ENCODE measurements at places on chromosomes 2 and 18.
A peak's percentile ranks its signal among the peaks of the same experiment; 100 is the strongest.

- DNase-seq: no peak
Measured at GRCh38 chr18:69399253-69399652, 1.4 kb upstream of the DOK6 start.

DNA sequence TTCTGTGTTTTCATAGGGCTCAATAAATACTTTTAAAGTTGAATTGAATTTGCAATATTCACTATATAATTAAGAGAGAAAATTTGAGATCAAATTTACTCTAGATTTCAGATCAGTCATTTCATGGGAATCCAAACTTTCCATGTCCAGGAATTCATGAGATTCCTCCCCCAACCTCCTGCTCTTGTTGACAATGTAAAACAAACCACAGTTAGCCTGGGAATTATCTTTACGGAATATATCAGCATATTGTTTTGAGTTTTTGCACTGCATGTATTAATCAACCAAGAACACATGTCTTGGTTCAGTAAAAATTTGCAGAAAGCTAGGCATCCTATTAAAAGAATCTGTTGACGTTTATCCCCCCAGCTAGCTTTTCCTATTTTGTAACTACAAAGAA lies 42.3 kb downstream of the CYP1B1 start:
- no peak for DNase-seq

DNA sequence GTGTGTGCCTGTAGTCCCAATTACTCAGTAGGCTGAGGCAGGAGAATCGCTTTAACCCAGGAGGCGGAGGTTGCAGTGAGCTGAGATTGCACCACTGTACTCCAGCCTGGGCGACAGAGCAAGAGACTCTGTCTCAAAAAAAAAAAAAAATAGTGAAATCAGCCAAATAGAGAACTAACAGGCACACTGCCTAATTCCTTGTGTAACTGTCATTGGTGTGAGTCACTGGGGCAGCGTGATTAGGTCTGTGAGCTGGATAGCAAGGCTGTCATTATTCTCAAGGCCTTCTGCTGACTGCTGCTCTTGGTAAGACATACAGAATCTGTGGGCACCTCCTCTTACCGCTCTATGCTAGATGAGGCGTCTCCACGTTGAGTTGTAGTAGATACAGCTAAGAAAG lies 270.3 kb downstream of the NEDD4L start:
- DNase-seq: peak; percentile 46

DNA sequence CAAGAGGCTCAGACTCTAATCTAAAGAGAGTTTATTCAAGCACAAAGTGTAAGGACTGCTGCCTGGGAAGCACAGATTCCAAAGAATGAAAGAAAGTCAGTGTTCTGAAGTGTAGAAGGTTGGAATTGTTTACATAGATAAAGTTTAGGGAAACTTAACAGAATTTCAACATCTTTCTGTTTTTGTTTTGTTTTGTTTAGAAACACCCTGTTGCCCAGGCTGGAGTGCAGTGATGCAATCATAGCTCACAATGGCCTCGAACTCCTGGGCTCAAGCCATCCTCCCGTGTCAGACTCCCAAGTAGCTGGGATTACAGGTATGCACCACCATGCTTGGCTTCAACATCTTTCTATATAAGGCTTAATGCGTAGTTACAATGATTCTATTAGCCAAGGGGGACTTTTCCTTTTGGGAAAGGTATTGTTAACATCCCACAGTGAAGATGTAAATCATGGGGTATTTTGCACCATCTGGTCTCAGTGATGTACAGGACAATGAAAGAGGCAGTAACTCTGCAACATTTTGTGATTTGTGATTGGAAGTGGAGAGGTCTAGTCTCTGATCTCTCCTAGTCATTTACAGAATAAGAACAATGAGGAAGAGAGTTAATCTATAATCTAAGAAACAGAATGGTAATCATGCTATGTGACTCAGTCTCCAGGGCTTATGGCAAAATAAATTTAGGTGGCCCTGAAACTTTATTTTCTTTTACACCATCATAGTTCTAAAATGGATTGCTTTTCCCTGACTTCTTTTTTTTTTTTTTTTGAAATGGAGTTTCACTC lies 45.6 kb upstream of the MSH6 start:
- no peak for DNase-seq

DNA sequence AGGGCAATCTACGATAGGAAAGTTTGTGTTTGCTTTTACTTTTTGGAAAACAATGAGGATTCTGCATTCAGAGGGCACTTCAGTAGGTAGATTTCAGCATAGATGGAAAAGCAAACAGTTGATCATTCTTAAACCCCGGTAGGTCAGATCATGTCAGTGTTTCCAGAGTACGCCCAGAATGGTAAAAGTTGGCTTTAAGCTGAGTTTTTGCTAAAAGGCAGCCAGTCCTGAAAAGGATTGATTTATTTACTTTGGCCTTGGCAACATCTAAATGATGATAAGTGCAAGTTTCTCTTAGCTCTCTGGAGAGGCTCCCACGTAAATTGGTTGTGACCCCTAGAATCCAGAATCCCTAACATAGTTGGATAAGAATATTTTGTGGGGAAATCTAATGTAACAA lies 168.0 kb downstream of the DIS3L2 start:
- no peak for DNase-seq

GRCh38 chr2:56148825-56149224 lies 35.0 kb upstream of the CCDC85A start:
- no peak for DNase-seq

DNA sequence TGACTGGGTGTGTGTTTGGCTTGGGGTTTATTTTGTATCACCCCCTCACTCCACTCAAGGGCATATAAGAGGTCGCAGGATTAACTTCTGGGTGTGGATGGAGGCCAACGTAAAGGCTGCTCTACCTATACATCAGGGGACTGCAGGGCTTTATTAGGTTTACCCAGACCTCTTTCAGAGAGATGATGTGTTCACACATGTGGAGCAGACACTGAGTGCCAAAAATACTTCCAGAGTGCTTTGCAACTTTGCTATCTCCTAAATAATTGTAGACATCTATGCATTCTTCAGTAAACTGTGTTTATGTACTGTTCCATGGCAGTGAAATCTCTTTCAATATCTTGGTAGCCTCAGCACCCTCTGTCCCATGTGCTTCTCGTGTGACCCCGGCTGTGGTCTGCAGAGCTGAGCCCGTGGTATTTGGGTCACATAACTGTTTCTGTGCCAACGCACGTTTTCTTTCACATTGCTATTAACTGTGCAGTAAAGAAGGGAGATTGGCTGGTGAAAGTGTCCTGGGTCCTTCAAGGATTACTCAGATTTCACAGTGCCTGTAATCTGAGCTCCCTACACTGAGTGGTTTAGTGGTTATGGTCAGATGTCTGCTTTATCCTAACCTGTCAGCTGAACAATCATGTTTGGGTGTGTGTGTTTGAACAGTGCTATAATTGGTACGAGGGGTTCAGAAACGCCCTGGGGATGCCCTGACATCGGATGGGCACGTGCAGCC lies 208.1 kb downstream of the VAPA start:
- DNase-seq: no peak

DNA sequence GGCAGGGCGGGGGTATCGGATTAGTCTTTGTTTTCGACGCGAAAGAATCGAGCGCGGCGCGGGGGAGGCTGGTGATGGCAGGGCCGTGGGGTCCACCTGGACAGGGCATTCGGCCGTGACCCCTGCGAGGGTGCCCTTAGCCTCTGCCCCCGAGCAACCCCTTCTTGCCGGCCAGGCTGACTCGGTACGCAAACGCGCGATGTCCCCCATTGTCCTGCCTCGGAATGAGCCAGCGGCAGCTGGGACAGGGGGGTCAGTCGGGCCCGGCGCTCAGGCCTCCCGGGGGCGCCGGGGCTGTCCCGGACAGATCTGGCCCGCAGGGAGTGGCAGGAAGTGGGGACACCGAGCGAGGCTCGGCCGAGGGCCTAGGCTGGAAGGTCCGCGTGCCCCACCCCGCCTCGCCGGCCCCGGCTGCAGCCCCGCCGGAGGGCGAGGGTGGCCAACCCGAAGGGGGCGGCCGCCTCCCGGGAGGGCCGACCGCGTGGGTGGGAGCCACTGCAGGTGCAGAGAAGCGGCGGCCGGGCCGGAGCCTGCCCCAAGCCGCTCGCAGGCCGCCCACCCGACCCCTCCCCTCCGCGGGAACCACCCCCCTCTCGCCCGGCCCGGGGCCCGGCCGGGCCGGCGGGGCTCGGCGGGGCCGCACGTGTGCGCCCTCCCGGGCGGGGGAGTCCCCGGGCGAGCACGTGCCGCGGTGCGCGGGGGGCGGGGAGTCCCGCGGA lies at the start of gene TET3:
Gene TET3, plus strand, starts transcription at position 708 of the 719 bp plus-strand sequence. CDS start 1,494 bp downstream, outside the sequence.
- DNase-seq: peak; percentile 65

GRCh38 chr2:43383533-43383932 lies 157.1 kb upstream of the ZFP36L2 start:
- no peak for DNase-seq

DNA sequence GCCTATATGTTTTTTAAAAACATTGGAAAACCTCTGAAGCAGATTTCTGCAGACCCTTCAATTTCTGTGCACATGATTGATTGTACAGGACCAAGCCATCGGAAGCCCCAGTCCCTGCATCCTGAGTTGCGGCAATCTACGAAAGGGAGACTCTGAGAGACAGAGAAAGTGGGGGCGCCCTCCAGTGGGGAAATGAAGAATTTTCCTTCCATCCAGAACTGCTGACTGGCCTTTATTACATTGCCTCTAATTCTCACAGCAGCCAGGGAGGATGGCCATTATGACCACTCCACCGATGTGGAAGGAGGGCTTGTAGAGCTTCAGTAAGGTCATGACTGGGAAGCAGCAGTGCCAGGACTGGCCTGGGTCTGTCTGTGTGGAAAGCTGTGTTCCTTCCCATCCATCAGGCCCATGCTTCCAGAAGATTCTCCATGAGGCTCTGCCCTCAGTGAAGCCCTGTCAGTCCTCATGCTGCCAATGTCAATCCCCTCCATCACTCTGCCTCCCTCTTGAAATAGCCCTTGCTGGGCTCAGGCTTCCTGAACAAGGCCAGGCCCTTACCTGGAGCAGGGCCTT lies 20.0 kb upstream of the RESP18 start:
- DNase-seq: no peak
